Smooth muscle cell of bladder (primary cell): ENCODE measurements at places on chromosomes 5 and 9. TPM values are rescaled to one million over a fixed set of nuclear protein-coding genes. Genes with fewer than 3 reads are reported as not detected.

The FOXD4 gene
- under 0.01 and 0.28 TPM in 2 replicates for total RNA-seq

The LCP2 gene
- not detected in 2 replicates for total RNA-seq

The PLAC8L1 gene
- 0.18 TPM in 1 of 2 replicates, not detected in the other for total RNA-seq

The IFNK gene
- total RNA-seq = not detected in 2 replicates

The FOXD4L3 gene
- not detected in 2 replicates for total RNA-seq

The KCNT1 gene
- not detected in 2 replicates for total RNA-seq

The OMD gene
- total RNA-seq = not detected in 2 replicates

The C6 gene
- total RNA-seq = 0.14 and 0.28 TPM in 2 replicates

The ZNF300 gene
- 4.6 and 5.5 TPM in 2 replicates for total RNA-seq
